Fibroblast of villous mesenchyme (primary cell): ENCODE measurements at places on chromosomes 11 and 22. TPM values are rescaled to one million over a fixed set of nuclear protein-coding genes. Genes with fewer than 3 reads are reported as not detected.

- no peak for DNase-seq
Measured at GRCh38 chr22:26385164-26385563, 43.9 kb upstream of the ASPHD2 start.

DNA sequence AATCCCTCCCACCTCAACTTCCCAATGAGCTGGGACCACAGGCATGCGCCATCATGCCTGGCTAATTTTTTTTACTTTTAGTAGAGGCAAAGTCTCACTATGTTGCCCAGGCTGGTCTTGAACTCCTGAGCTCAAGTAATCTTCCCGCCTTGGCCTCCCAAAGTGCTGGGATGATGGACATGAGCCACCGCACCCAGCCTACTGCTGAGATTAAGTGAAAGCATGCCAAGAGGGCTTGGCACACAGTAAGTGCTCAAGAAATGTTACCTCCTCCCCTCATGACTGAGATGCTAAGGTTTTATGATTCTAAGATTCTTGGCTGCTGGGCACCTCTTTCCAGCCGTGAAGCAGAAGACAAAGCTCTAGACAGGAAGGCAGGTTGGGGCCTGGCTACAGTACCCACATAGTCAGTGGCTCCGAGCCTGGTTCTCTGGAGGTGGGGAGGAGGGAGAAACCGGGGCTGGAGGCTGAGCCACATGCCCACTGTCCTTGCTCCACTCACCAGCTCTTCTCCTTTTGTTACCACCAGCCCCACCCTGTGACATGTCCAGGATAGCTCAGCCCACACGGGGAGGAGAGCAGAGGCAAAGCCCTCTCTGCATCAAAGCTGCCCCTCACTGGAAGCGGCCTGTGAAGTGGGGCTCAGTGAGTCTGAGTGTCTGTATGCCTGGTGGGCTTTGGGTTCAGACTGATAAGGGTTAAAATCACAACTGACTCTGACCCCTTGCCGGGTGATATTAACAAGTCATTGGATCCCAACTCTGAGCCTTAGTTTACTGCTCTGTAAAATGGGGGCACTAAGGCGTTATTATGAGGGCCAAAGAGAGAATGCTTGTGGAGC, 12.9 kb downstream of the ARHGEF17 start:
- no peak for DNase-seq

- DNase-seq, result no peak
Measured at GRCh38 chr22:47019012-47019790, 256.8 kb downstream of the TBC1D22A start.

Gene DBX1
- total RNA-seq, result not detected in 2 replicates

Gene MFRP
- total RNA-seq, result under 0.01 TPM in 1 of 2 replicates, not detected in the other

DNA sequence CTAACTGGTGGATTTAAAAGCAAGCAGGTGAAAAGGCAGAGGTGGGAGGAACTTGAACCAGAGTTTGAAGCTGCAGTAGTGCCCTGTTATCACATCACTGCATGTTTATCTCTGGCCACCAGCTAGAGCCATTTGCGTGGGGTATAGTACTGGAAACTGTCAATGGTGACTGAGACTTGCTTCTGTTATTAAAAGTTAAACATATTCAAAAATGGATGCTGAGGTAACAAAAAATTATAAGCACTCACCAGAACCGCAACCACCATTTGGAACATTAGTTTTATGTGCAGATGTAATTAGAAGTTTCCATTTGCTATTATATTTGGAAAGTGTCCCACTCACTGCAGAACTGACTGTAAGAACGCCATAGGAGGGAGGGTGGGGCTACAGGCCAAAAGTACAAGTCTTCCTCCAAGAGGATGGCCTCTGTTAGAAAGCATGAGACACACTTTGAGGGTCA, 1.2 kb upstream of the CD59 start:
- DNase-seq, result no peak

- DNase-seq, result no peak
Measured at GRCh38 chr11:1597331-1597993, 632 bp downstream of the KRTAP5-2 start.

DNA sequence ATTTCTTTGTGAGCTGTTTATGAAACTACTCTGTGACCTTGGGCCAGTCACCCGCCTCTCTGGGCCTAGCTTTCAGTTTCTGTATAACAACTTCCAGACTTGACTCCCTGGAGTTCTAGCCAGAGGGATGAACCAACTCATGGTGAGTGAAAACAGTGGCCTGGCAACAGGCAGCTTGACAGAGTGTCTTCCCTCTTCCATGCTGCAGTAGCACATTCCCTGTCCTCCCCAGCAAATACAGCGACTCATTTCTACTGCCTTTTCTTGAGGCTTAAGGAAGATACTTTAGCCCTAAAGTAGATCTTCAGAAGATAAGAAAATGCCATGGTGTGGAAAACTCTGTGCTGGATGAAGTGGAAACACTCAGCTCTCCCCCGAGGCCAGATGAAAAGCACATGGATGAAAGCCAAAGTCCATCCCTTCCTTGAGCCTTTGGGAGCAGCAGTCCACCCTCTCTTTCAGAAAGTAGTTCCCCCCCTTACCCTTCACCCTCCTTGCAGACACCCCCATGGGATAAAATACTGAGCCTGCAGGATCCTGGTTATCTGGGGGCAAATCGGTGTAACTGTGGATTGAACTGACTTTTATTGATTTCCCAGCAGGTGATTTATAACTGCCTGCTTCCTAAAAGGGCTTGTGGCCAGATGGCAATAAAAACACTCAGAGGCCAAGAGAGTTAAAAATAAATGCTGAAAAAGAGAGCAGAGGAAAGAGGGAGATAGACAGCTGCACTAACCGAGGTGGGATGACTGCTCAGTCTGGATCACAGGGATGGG, 24.1 kb downstream of the IRAG1 start:
- peak; percentile 92 for DNase-seq
